ENCODE measurements at places on chromosomes 13 and 19. TPM values are rescaled to one million over a fixed set of nuclear protein-coding genes. Genes with fewer than 3 reads are reported as not detected.

Gene ATP8B3
- 0.92 TPM for total RNA-seq

Gene ZNF85
- 2.9 TPM for total RNA-seq

Gene CPB2
- not detected for total RNA-seq

Gene CERS1
- total RNA-seq: 0.42 TPM

GRCh38 chr13:89401264-89401675 is 1730.1 kb downstream of the SLITRK5 start:
- no peak for DNase-seq

DNA sequence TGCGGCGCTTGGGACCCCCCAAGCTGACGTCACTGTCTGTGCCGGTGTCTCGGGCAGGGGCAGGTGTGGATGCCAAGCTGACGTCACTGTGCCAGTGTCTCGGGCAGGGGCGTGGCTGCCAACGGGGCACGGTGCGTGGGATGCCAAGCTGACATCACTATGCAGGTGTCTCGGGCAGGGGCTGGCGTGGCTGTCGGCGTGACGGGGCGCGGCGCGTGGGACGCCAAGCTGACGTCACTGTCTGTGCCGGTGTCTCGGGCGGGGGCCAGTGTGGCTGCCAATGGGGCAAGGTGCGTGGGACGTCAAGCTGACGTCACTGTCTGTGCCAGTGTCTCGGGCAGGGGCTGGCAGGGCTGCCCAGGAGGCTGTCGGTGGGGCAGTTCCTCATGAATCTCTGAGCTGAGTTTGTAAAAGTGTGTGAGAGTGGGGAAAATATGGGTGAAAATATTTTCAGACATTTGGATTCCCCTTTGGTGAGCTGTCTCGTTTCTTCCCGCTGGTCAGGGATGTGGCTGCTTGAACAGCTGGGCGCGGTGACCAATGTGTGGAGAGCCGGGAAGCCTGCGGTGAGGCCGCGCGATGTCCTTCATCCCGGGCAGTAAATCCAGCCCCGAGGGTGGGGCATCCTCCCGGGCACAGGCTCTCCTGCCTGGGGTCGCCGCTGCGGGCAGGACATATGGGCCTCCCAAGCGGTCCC is 25.2 kb downstream of the MCF2L start:
- DNase-seq: no peak

- no peak for DNase-seq
Observed at GRCh38 chr19:31096062-31096830, 253.0 kb downstream of the TSHZ3 start.

- no peak for DNase-seq
Observed at GRCh38 chr13:77981281-77981881, 62.8 kb upstream of the EDNRB start.

All from esophagus muscularis mucosa (tissue), 4 donors.